Suppressor macrophage treated with lipopolysaccharide for 1 hour (primary cell): ENCODE measurements at places on chromosomes 1 and 21.

- no peak for DNase-seq
Observed at GRCh38 chr1:20662110-20662475, 924 bp upstream of the DDOST start.

GRCh38 chr1:92310185-92310597, 11.3 kb downstream of the RPAP2 start:
- DNase-seq, result peak; percentile 63

- DNase-seq, result no peak
Observed at GRCh38 chr1:9088807-9089206, 19.4 kb upstream of the SLC2A5 start.

DNA sequence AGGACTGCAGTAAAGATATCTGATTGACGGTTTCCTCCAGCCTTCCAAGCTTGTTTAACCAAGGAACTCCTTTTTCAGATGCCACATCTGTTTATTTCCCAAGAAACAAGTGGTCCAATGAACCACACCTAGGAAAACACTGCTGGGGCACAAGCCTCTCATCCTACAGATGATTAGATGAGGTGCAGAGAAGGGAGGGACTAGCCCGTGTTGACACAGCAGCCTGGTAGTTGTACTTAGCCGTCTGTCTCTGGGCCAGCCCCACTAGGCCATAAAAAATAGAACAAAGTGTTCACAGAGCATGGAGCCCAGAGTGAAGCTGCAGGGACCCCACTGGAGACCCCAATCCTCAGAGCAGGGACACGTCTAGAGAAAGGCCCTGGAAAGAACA, 32.1 kb downstream of the LRP8 start:
- DNase-seq, result no peak

GRCh38 chr1:188240772-188241406, 1412.1 kb downstream of the PLA2G4A start:
- no peak for DNase-seq

- DNase-seq, result no peak
Observed at GRCh38 chr1:27856561-27857343, 15.6 kb upstream of the THEMIS2 start.

GRCh38 chr1:107926436-107927080, 38.4 kb downstream of the VAV3 start:
- DNase-seq, result no peak

- DNase-seq, result no peak
Observed at GRCh38 chr1:242178924-242179708, 180.2 kb upstream of the MAP1LC3C start.

GRCh38 chr1:159144571-159144970, 26.8 kb upstream of the CADM3 start:
- DNase-seq, result no peak

DNA sequence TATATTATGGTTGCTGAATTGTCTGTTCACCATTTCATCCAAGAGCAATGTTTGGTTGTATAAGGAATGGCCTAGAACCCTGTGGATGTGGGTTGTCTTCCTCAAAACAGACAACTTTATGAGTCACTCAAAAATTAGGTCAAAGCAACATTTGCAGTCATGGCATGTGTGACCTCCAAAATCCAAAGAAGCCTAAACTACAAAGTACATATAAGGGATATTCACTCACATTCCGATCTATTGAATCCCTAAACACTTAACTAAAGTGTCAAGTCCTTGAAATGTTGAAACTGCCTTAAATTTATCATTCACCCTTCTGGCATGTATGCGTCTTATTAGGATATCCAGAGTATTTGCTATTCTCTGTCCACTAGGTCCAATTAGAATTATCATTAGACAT, 491.5 kb downstream of the NUF2 start:
- no peak for DNase-seq

GRCh38 chr1:108117237-108117636, 82.9 kb downstream of the SLC25A24 start:
- DNase-seq, result no peak

DNA sequence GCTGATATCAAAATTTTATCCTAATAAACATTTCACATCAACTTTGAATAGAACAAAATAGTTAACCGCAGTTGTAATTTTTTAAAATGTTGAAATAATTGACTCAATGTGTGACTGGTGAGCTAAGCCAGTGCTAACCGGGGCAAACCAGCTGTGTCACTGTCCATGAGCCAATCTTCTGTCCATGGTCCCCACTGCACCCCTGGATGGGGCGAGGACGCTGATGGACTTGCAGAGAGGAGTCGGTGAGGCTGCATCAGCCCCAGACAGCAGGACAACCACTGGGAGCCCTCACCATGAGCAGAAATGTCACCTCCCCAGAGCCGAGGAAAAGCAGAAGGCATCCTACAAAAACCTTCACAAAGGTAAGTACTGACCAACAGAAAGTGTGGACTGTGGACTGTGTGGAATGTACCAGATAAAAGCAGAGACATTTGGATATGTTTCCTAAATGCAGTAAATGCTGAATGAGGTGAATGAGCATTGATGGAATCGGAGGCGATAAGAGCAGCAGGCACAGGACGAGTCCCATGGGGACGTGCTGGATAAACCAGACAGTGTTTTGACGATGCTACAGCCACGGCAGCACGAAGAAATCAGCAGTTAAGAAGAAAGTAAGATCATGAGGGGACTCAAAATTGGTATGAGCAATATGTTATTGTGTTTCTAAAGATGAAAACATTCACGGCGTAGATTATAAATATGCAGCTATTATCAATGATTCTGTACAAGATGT, 115.0 kb upstream of the BACE2 start:
- DNase-seq, result no peak

- peak; percentile 66 for DNase-seq
Observed at GRCh38 chr1:208213786-208214185, 30.4 kb downstream of the PLXNA2 start.

- no peak for DNase-seq
Observed at GRCh38 chr1:36448530-36449056, 1.7 kb downstream of the OSCP1 start.

- no peak for DNase-seq
Observed at GRCh38 chr1:213273546-213273945, 222.5 kb downstream of the RPS6KC1 start.

- no peak for DNase-seq
Observed at GRCh38 chr1:14511796-14512585, 86.5 kb upstream of the KAZN start.

DNA sequence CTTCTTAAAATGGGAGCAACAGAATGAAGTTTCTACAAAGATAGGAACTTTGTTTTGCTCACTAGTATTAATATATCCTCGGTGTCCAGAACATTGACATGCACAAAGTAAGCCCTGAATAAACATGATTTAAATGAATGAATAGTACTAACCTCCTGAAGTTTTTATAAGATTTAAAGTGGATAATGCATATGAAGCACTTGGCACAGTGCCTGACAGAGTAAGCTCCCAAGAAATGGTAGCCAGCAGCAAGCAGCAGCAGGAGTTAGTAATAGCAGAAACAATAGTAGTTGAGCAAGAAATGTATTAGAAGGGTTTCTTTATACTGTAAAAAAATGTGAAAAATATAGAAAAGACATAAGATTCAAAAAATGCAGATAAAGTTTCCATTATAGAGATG, 258.1 kb upstream of the C1orf87 start:
- no peak for DNase-seq

DNA sequence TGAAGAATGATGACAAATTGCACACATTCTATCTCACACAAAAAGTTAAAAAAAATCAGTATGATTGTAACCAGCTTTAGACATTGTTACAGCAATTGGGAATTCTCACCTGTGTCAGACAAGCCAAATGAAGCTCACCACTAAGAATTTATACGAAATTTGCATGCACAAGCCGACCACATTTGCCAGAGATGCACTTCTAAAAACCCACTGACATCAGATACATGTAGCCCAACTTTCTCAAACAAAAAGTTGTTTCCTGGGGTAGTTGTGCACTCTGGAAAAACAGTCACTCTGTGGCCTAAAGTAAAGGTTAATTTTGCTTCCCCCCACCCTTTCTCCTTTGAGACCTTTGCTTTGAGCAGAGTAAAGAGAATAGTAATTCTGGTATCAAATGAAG, 67.9 kb upstream of the IL12RB2 start:
- DNase-seq, result no peak

DNA sequence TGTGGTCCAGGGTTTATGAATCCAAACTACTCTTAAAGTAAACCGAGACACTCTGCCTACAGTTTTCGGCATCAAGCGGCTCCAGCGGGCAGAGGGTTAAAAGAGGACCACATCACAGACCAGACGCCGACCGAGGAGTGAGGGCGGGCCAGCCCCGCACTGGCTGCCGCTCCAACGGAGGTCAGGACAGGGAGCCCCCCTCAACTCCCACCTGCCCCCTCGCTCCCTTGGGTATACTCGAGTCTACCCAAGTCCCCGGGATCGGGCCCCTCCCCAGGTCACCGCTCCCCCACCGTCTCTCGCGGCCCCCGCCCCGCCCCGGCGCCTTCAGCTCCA, 312 bp downstream of the ARNT start:
- DNase-seq, result peak; percentile 51

DNA sequence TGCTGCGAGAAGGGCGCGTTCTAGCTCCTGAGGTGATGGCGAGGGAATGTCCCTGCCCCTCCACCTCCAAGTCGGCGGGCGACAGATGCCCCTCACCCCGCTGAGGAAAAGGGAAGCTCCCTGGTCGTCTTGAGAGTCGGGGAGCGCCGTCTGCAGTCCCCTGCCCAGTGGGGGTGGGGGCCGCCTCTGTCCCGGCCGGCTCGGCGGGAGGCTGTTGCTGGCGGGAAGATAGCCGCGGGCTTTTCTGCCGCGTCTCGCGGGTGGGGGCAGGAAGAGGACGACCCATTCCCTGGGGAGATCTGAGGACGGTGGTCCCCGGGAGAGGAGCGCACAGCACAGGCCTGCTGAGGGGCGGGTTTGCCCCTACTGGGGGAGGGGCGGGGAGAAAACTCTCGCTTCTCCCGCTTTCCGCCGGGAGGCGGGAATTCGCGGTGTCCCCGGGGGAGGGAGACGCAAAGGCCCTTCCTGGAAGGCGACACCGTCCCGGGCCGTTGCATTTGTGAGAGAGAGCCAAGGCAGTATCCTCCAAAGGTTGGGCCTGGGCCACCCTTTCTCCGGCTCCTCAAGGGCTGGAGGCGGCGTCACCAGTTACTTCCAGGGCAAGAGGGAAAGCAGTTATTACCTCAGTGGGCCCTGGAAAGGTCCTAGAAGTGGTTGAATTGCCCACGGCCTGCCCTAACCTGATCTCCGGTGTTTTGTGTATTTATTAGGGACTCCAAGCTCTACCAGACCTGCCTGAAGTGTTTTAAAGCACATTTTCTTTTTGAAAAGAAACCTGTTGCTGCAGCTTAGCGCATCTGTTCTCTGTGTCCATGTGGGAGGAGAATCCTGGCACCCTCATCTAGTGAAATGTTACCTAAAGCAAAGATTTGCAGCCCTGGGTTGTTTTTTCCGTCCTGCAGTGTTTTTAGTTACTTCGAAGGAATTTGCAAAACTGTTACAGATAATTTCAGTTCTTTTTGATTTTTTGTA, 648 bp downstream of the S100PBP start:
- peak; percentile 43 for DNase-seq
